ENCODE measurements at places on chromosomes 16 and 17. TPM values are rescaled to one million over a fixed set of nuclear protein-coding genes. Genes with fewer than 3 reads are reported as not detected.

The PEX12 gene
- 1.6 TPM for polyA plus RNA-seq

DNA sequence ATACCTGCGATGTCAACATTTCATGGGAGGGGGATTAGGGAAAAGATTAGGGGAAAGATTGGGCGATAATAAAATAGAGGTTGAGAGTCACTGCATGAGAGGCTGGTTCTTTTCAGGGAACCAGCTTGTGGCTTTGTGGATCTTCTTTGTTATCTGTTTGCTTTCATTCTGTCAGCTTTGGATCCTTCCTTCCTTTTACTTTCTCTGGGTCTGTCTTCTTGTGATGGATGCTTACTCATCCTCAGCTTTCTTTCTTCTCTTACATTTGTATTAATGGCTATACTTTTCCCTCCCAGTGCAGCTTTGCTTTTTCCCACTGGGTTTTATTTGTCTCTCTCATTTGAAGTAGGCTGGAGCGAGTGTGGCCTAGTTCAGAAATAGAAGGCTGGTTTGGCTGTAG lies 47.1 kb downstream of the RPTOR start:
- DNase-seq, result no peak

- DNase-seq, result no peak
Measured at GRCh38 chr16:9518051-9518450, 426.6 kb downstream of the HAPSTR1 start.

The COX6A2 gene
- polyA plus RNA-seq, result not detected
